ENCODE measurements at places on chromosomes 5 and 9.

- peak; percentile 77 for DNase-seq
Measured at GRCh38 chr5:53037141-53037859, 48.1 kb downstream of the ITGA2 start.

- peak; percentile 69 for DNase-seq
Measured at GRCh38 chr5:144369006-144369405, 198.3 kb downstream of the KCTD16 start.

GRCh38 chr9:8560560-8561525, 761.3 kb upstream of the DMAC1 start:
- DNase-seq, result no peak

DNA sequence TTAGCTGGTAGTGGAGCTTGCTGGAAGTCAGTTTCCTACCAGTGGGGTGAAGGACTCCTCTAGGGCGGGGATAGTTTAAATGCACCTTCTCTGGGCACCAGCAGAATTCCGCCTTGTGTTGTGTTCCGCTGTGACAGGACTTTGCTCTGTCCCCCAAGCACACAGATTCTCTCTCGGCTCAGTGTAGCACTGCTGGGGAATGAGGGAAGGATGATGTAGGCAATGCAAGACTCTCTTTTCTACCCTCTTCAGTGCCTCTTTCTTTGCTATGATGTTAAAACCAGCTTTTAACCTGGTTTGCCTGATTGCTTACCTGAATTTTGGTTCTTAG, 155.2 kb upstream of the SH3GL2 start:
- DNase-seq, result no peak

GRCh38 chr9:125759764-125760129, 12.6 kb downstream of the PBX3 start:
- DNase-seq, result peak; percentile 35

DNA sequence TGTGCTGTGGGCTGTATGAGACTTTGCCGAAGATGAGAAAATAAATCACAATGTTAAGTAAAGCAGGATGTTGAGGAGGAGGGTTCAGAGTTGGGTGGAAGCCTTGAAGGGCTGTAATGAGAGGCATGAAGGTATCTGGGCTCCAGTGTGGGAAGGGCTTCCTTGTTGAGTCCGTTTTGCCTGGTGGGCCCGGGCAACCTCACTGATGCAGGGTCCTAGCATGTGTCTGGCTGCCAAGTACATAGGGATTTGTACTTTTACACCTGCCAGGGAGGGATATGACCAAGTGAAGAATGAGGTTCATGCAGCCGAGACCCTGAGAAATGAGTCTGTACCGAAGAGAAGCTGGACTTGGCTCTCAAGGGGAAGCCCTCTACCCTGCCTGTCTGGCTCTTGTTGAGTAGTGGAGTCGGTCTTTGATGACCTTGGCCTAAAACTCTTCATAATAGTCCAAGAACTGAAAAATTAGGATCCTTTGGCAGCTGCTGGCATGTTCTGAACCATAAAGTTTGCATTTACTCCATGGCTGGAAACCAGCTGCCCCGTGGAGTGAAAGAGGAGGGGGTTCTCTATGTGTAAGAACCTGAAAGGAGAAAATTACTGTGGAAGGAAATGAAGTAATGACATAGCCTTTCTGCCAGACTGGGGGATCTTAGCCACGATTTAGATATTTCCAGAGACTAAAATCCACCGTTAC, 59.0 kb upstream of the DPYSL3 start:
- DNase-seq, result no peak

GRCh38 chr5:82111191-82111590, 139.4 kb downstream of the ATG10 start:
- DNase-seq, result no peak

- no peak for DNase-seq
Measured at GRCh38 chr9:131296906-131297500, 7.5 kb downstream of the PLPP7 start.

DNA sequence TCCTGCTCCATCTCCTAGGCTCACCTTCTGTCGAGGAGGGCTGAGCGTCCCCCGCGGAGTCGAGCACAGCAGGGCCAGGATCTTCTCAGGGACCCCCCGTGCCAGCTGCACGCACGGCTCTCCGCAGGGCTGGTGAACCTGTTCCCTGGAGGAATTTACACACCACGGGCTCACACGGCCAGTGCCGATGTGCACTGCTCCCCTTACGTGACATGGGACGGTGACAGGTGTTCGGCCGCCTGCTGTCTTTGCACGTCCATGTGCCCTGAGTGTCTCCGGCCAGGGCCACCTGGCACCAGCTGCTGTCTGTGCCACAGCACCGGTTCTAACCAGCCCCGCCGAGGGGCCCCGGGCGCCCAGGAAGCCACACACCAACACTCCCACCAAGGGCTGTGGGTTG, 8.7 kb upstream of the AGPAT2 start:
- DNase-seq, result no peak

GRCh38 chr5:13566871-13567339, 377.6 kb downstream of the DNAH5 start:
- no peak for DNase-seq

DNA sequence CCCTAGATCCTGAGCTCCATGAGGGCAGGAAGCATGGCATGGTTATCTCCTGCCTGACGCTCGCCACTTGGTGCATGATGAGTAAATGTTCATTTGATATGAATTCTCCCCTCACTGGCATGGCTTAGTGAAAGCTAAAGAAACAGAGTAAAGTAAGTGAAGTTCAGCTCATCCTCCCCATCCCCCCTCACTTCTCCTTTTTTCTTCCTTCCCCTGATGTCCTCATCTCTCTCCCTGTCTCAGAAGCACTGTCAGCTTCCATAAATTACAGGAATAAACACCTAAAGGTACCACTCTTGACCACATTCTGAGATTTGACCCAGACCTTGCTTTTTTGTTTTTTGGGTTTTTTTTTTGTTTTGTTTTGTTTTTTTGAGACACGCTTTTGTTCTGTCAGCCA, 73.3 kb downstream of the SNX18 start:
- no peak for DNase-seq

- no peak for DNase-seq
Measured at GRCh38 chr5:145792840-145793239, 42.3 kb downstream of the PRELID2 start.

DNA sequence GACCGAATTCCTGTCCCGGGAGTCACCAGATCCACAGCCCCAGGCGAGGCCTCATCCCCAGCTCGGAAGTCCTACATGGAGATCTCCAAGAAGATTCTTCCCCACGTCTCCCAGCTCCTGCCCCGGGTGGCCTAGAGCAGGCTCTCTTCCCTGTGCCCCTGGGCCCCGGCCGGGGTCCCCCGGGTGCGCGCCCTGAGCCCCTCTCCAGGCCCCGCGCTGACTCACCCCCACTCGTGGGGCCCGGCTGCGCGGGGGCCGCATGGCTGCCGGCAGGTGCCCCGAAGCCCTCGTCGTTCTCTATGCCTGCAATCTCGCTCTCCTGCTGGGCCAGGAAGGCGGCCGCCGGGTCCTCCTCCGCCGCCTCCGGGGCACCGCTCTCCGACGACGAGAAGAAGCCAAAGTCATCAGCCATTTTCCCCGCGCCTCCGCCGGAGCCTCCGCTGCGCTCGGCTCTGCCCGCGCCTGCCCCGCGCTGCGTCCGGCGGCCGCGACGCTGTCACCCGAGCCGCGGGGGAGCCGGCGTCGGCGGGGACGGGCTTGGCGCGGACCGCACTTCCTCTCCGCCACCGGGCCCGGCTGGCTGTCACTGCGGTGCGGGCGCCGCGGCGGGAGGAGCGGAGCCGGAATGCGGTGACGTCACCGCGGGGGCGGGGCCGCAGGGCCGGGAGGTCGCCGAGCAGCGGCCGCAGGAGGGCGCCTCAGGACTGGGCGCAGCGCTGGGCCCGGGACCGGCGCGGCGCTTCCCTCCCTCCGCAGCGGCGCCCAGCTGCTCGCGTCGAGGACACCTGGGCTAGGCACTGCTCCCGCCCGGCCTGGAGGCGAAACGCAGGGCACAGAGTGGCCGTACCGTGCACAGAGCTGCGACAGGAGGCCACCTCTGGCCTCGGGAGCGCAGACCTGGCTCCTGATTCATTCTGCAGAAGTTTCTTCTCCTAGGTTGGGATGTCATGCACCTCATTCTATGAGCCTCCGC, at the start of gene CLTB:
Gene CLTB (minus strand): TSS at position 588 of the 973 bp plus-strand sequence. CDS start 176 bp downstream, at position 412.
- peak; percentile 67 for DNase-seq

- no peak for DNase-seq
Measured at GRCh38 chr5:58459146-58460001, 512 bp downstream of the PLK2 start.
